ENCODE measurements at places on chromosomes 16 and 17. TPM values are rescaled to one million over a fixed set of nuclear protein-coding genes. Genes with fewer than 3 reads are reported as not detected.

DNA sequence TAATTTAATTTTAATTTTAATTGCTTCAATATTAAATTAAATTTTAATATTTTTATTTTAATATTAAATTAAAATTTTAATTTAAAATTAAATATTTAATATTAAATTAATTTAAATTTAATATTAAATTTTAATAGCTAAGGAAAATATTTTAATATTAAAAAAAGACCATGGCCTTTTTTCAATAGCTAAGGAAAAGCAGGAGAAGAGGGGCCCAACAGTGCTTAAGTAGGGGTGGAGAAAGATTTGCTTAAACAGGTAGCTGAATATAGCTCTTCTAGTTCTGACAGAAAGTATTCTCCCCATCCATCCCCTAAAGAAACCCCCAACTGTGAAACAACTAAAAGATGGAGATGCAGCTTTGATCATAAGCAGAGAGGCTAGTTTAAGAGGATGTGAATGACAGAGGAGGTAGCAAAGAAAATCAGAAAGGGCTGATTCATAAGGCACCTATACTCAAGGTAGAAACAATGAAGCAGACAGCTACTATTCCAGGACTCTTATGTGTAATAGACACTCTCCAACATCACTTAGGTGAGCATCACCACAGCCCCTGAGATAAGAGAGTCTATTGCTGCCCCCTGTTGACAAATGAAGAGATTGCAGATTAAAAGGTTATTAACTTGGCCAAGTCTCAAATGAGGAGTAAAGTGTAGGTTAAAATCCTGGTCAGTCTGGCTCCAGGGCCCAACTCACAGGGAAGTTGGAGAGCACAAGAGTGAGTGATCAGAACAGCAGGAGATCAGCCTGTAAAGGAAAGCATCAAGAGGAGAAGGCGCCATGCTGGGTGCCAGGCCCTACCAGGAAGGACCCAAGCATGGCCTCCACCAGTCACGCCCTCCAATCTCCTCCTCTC, 7.8 kb upstream of the RNASEK start:
- peak; percentile 86 for DNase-seq

- DNase-seq = no peak
Measured at GRCh38 chr17:64546716-64547115, 39.9 kb downstream of the CEP95 start.

DNA sequence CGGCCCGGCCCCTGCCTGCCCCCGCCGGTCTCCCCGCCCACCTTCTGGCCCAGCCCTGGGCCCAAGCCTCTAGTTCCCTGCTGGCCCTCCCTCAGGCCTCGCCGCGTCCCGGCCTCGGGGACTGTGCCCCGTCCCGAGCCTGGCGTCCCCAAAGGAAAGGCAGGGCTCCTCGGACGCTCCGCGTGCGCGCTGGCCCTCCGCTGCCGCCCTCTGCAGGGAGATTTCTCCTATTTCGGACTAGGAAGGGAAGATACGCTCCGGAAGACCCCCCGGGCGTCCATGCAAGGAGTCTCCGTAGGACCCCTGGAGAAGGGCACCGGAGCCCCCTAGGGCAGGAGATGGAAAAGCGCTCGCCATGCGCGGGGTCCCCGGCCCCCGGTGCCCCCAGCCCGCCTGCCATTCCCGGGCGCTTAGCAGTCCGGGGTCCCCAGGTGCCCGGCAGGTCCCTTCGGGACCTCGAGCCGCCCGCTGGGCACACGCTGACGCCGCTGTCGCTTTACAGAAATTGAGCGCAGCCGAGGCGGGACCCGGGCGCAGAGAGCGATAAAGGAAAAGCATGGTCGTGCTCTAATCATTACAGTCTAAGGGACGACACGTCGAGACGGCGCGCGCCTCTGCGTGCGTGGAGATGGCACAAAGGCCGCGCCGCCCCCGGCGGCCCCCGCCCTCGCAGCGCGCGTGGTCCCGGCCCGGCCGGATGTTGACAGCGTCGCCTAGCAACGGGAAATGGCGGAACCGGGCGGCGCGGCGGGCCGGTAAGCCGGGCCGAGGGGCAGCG, at the start of gene CCDC40:
Gene CCDC40, plus strand, starts transcription at position 706 of the 778 bp plus-strand sequence. Its CDS starts 21 bp downstream, at position 727.
- DNase-seq = peak; percentile 92

DNA sequence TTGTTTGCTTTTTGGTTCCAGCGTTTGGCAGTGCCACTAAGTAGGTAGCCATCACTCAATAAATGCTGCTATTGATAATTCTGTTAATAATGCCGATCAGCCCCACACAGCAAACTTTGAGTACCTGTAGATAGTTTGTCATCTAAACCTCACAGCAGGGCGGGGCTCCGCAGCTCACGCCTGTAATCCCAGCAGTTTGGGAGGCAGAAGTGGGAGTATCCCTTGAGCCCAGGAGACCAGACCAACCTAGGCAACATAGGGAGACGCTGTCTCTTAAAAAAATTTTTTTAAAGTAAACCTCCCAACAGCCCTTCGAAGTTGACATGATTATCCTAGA, 1.6 kb downstream of the BFAR start:
- no peak for DNase-seq

DNA sequence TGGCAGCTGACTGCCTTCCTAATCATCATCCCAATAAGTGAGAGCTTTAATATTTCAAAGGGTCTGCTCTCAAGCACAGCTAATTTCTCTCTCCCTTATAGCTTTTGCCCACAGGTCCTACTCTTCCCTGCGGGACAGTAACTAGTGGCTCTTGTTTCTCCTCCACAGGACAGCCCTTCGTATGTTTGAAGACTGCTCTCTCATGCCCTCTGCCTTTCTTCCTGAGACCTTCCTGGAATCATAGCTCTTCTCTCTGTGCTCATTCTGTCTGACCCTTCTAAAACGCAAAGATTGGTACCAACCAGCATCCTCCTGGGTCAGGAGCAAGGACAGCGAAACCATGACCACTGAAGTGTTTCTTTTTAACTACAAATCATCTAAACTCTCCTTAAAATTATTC, 168.9 kb downstream of the GRIN2A start:
- DNase-seq = no peak

DNA sequence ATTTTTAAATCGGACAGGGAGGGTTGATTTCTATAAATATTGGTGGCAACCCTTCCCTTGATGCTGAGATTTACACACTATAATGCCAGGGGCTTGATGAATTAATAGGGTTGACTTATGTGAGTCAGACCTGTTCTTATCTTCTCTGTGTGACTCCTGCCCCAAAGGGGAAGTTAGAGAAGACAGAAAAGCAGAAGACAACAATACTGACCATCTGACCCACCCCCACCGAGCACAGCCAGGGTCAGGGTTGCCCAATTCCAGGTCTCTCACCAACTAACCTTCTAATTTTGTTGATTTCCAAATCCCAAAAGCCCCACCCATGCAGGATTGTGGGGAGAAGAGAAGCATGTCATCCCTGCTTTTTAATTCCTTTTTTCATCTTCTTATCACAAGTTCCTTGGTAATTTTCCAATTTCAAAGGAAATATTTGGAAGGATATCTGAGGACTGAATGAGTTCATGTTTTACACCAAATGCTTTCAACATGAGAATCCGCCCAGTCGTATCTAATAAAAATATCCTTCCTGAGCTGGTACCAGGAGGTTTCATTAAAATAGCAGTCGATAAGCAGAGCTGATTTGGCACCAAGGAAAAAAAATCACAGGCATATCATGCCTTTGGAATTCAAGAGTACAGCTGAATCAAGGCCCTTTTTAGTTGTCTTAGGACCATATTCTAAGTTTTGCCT, 603.4 kb upstream of the CDH11 start:
- peak; percentile 1 for DNase-seq

DNA sequence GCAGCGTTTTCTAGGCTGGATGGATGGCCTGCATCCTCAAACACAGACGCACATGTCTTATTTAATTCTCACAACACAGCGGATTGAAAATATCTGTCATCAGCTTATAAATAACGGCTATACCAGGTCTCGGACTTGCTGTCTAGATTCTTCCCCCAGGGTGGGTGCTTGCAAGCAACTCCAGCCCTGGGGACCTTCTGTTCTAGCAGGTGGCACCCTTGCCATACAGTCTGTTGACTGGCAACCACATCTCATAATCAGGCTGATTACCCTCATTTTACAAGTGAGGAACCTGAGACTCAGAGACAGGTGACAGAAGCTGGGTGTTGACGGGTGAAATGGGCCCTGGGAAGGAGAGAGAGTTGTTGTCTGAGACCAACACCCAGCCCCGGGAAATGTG, 16.2 kb upstream of the SEZ6 start:
- no peak for DNase-seq

- DNase-seq = no peak
Measured at GRCh38 chr16:56278196-56278855, 87.0 kb downstream of the GNAO1 start.

Gene RPL38
- total RNA-seq = 802 TPM

DNA sequence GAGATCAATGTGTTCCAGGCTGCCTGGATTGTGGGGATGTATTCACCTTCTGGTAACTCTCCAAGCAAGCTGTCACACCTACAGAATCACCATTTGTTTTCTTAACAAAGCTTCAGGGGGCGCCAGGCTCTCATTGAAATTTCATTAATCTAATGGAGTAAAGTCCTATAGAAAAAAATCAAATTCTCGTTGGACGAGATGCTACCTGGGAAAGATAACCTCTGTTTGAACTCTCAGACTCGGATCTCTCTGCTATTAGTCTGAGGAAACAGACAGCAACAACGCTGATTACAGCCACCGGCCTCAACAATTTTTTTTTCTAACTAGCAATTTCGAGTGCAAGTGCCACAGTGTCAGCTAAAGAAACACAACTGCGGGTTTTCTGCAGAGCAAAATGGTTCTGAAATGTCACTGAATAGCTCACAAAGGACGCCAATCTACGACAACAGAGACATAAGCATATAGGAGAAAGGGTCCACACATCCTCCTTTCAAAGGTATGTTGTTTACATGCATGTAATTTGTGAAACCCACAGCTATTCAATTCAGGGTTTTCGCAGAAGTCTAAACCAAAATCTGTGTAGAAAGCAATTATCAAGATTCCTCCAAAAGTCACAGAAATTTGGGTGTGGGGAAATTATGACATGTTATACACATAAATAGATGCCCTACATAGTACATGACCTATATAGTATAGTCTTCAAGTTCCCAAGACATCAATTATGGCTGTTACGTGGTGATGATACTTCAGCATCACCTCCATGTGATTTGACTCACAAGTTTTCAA, 135.8 kb downstream of the SKAP1 start:
- no peak for DNase-seq

GRCh38 chr16:67673712-67674580, 7.3 kb downstream of the C16orf86 start:
- no peak for DNase-seq

DNA sequence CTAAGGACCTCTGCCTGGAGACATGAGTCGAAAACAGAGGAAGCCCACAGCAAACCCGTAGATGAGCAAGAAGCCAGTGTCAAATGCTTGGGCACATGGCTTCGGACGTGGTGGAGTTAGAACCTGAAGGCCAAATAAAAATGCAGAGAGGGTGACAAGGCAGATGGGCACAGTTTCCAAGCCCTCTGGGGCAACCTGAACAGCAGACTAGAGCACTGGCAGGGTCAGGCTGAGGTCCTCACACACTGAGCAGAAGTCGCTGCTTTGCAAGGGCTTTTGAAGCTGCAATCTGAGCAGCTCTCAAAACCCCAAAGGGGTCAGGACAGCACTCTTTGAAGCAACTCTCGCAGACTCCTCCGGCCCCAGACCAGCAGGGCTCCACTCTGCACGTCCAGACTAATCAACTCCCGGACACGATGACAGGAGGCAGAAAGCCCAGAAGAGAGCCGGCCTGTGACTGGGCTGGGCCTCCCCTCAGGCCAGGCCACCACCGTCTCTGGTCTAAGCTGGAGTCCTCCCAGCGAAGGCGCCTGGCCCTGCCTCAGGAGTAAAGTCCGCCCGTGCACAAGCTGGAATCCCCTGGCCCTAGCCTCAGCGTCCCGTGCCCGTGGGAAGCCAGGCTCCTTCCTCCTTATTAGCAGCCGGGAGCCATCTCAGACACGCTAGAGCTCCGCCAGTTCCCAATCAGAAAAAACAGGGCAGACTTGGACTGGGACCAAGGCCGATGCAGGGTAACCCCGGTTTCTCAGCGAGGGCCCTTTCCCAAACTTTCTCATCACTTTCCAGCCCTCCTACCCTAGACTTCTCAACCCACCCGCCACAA, 924 bp downstream of the SMARCD2 start:
- no peak for DNase-seq

GRCh38 chr17:28188841-28189263, 130.1 kb upstream of the TMEM97 start:
- DNase-seq = no peak

Gene CNTD1
- not detected for total RNA-seq

Gene APOH
- total RNA-seq = not detected

GRCh38 chr17:75182319-75182568, 515 bp downstream of the SUMO2 start:
- DNase-seq = no peak

GRCh38 chr17:71180801-71181385, 939.9 kb upstream of the SOX9 start:
- DNase-seq = no peak

- DNase-seq = no peak
Measured at GRCh38 chr17:10814075-10814474, 10.2 kb upstream of the TMEM238L start.

Gene PDE6G
- 21.9 TPM for total RNA-seq

GRCh38 chr17:41555105-41555887, 16.6 kb downstream of the KRT9 start:
- no peak for DNase-seq

Gene TAC4
- total RNA-seq = not detected

- DNase-seq = no peak
Measured at GRCh38 chr17:68954146-68954896, 871 bp downstream of the ABCA8 start.

DNA sequence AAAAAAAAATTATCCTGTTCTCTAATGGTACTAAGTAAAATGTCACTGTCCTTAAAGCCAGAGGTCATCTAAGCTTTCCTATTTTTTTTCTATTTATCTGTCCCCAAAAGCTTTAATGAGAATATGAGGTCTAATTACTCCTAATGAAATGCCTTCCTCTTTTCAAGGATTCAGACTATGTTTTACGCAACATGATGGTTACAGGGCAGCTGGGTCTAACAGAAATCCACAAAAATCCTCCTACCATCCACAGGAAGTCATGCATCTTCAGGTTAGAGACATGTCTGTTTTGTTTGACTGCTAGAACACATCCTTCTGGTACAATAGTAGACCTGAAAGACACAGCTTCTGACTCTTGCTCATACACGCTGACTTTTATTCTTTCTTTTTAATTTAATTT, 29.7 kb upstream of the NSRP1 start:
- DNase-seq = no peak

Gene ABCA8
- total RNA-seq = not detected

DNA sequence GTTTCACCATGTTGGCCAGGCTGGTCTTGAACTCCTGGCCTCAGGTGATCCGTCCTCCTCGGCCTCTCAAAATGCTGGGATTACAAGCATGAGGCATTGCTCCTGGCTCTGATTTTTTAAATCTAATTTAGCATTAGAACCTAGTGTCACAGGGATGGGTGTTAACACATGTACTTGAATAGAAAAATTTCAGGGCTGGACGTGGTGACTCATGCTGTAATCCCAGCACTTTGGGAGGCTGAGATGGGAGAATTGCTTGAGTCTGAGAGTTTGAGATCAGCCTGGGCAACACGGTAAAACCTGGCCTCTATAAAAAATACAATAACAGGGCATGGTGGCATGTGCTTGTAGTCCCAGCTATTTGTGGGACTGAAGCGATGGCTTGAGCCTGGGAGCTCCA, 6.0 kb upstream of the RNF135 start:
- DNase-seq = no peak
